Posterior cingulate gyrus (tissue), 11 donors: ENCODE measurements at places on chromosomes 13 and 19.

DNA sequence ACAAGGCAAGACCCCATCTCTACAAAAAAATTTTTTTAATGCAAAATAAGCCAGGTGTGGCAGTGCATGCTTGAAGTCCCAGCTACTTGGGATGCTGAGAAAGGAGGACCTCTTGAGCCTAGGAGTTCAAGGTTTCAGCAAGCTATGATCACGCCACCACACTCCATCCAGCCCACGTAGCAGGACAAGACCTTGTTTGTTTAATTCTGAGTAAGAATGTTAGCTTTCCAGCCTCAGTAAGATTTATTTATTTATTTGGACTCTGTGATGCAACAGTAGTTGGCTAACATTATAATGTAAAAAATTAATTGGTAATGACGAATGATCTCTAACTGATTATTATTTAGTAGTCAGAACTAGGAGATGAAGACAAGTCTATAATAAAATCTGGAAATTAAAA is 23.3 kb downstream of the N4BP2L2 start:
- no peak for DNase-seq

- no peak for DNase-seq
Observed at GRCh38 chr13:73401769-73402168, 343.0 kb downstream of the KLF5 start.

GRCh38 chr19:7645656-7646425 is 8.9 kb downstream of the STXBP2 start:
- no peak for DNase-seq

- DNase-seq: no peak
Observed at GRCh38 chr13:21045100-21045499, 16.3 kb downstream of the LATS2 start.

- DNase-seq: no peak
Observed at GRCh38 chr13:83884141-83884540, 1.9 kb upstream of the SLITRK1 start.

- DNase-seq: no peak
Observed at GRCh38 chr13:98571955-98572662, 4.8 kb downstream of the STK24 start.

- no peak for DNase-seq
Observed at GRCh38 chr13:30134578-30134977, 172.8 kb downstream of the KATNAL1 start.

DNA sequence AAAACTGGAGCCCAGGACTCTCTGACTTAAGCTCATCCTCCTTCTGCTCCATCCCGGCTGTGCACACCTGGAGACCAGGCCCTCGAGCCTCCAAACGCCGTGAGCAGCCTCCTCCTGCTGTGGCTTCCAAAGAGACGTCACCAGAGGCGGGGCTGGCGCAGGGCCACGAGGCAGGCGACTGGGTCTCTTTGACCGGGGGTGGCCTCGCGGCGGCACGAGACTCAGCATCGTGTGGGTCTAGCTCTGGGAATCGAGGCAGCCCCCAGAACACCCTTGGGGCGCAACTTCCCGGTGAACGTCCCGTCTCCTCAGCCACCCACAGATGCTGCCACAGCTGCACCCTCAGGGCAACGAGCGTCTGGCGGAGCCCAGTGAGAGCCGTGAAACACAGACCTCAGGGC is 22.8 kb downstream of the RASA3 start:
- DNase-seq: no peak
